Neural progenitor cell (in vitro differentiated cells): ENCODE measurements at places on chromosomes 4 and X. TPM values are rescaled to one million over a fixed set of nuclear protein-coding genes. Genes with fewer than 3 reads are reported as not detected.

DNA sequence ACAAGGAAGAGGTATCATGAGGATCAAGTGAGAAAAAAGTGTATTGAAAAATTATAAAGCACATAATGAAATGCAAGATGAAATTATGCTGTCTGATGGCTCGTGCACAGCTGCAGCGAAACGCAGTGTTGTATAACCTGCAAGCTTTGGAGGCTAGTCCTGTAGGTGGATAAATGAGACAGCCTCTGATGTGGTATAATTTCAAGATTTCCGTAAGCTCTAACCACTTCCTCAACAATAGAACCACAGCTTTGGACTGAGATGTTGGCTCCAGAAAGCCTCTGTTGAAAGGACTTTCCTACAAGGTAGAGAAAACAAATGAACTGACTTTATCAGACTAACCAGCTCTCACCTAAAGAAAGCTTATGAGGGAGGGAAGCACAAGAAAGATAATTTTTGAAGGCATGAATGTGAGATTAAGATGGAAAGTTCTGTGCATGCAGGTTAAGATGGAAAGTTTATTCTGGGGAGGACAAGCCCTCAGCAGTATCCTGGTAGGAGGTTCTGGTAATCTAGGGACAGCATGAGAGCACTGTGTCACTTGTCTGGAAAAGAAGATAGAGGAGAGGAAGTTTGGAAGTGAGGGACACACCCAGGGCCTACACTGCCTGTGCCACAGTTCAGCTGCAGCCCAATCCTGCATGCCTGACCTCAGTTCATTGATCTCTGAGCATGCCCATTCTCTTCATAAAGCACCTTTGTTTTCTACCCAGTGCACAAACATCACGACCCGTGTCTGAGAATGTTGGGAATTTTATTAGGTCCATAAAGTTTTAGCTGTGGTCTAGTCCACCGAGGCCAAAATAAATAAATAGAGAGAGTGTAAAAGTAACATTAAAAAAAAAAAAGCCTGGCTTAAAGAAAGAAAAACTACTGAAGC lies 161.5 kb upstream of the SFRP2 start:
- H3K27me3 ChIP-seq: no peaks in the 10 kb centered on the region
- no peak overlapping the region for H3K4me3 ChIP-seq
- no peak for DNase-seq
- H3K36me3 ChIP-seq: no peaks in the 10 kb centered on the region

- H3K4me3 ChIP-seq: no peak overlapping the region
- H3K4me1 ChIP-seq: no peaks in the 10 kb centered on the region
- no peak overlapping the region for H3K27ac ChIP-seq
- no peaks in the 10 kb centered on the region for H3K27me3 ChIP-seq
Observed at GRCh38 chr4:76342191-76342590, 35.7 kb downstream of the STBD1 start.

DNA sequence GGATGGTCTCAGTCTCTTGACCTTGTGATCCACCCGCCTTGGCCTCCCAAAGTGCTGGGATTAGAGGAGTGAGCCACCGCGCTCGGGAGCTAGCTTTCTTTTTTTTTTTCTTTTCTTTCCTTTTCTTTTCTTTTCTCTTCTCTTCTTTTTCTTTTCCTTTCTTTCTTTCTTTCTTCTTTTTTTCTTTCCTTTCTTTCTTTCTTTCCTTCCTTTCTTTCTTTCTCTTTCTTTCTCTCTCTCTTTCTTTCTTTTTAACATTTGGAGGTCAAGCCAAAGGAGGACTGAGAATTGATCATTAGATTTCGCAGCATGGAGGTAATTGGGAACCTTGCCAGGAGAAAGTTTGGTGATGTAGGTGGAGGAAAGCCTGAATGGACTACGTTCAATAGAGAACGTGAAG lies 67.4 kb downstream of the LARP7 start:
- H3K27me3 ChIP-seq: no peaks in the 10 kb centered on the region
- H3K4me3 ChIP-seq: peak overlapping the region; percentile 85
- peaks cover 40% of the 10 kb centered on the region for H3K4me1 ChIP-seq
- H3K36me3 ChIP-seq: no peaks in the 10 kb centered on the region
- no peak for DNase-seq

GRCh38 chr4:24413311-24413784 lies 171.0 kb downstream of the DHX15 start:
- no peaks in the 10 kb centered on the region for H3K36me3 ChIP-seq
- peaks cover 18% of the 10 kb centered on the region for H3K4me1 ChIP-seq
- H3K27me3 ChIP-seq: peaks cover 21% of the 10 kb centered on the region
- H3K27ac ChIP-seq: peak overlapping the region; percentile 53
- H3K4me3 ChIP-seq: no peak overlapping the region
- DNase-seq: peak; percentile 83

DNA sequence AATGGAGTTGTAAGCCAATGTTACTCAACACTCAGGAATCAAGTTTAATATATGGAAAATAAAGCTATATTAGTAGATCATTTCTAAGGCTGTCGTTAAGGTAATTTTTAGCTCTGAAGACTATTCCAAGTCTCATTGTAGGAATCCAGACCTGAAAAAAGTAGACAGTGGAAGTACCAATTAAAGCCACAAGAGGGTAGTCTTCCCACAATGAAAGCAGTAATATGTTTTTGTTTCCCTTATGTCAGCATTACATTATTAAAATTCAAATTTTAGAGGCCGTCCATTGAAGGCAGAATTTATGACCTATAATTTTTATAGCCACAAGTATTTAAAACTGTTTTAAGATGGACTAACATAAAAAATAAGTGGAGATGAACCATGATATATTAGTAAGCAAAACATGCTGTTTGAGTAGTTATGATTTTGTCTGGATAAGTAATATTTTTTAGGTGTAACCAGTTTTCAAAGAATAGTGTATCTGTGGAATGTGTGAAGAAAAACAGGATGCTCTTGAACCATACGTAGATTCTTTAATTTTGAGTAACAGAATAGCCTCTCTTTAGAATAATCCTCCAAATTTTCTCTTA lies 372.6 kb upstream of the TECRL start:
- H3K4me3 ChIP-seq: no peak overlapping the region
- DNase-seq: peak; percentile 2
- H3K27ac ChIP-seq: no peak overlapping the region
- H3K36me3 ChIP-seq: no peaks in the 10 kb centered on the region

- no peaks in the 10 kb centered on the region for H3K27me3 ChIP-seq
- DNase-seq: no peak
- no peak overlapping the region for H3K27ac ChIP-seq
Observed at GRCh38 chrX:50054147-50054546, 131.8 kb downstream of the CLCN5 start.

DNA sequence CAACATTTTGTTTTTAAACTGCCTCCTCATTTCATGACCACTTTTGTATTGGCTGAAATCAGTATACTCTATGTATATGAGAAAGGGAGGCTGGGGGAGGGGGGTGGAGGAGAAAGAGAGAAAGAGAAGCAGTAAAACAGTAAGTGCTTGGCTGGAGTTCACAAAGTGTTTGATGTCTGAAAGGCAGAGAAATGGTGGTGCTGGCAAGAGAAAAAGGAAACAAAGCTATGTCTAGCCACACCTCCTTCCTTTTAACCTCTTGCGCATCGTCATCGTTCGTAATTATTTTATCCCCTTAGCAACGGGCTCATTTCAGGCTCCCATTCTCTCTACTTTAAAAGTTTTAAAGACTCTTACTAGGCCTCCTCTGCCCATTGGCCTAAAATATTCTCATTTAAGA lies 25.6 kb downstream of the RPA4 start:
- H3K27me3 ChIP-seq: no peaks in the 10 kb centered on the region
- no peak overlapping the region for H3K27ac ChIP-seq
- no peak for DNase-seq
- no peak overlapping the region for H3K4me3 ChIP-seq

DNA sequence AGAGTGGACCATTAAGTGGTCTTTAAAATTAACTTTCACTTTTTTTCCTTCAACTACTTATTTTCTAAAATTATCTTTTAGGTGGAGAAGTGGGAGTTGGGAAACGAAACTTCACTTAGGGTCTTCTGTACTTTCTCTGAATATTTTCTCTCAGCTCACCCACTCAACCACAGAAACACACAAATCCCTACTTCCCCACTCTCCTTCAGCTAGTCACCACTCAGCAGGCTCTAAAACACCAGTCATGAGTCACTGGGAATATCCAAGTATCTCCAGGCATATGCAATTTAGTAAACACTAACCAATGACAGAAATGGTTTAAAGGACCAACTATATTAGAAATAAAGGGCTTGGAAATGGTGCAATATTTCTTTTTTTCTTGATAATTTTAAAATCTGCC lies 153.0 kb upstream of the RPS6KA6 start:
- no peaks in the 10 kb centered on the region for H3K36me3 ChIP-seq
- H3K4me3 ChIP-seq: no peak overlapping the region
- no peak for DNase-seq
- H3K4me1 ChIP-seq: no peaks in the 10 kb centered on the region
- no peaks in the 10 kb centered on the region for H3K27me3 ChIP-seq

GRCh38 chr4:3704669-3705068 lies 61.5 kb upstream of the ADRA2C start:
- H3K4me1 ChIP-seq: peaks cover 34% of the 10 kb centered on the region
- H3K36me3 ChIP-seq: no peaks in the 10 kb centered on the region
- no peak overlapping the region for H3K4me3 ChIP-seq
- H3K27ac ChIP-seq: no peak overlapping the region
- H3K27me3 ChIP-seq: peaks cover 8% of the 10 kb centered on the region

DNA sequence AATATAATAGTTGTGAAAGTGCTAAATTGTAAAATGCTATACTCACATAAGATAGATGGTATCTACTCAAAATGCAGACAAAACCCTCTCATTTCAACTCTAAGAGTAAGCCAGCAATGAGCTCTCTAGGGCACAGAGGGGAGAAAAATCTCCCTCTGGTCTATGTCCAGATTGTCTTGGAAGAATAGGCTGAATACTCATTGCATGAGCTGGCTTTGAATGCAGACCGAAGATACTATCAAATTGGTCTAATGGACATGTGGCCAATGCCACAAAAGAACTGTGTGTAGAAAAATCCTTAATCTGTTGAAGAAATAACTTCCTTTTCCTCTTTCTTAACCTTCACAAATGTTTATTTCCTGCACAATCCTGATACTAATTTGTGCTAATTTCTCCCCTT lies 3.5 kb downstream of the ZXDA start:
- H3K27me3 ChIP-seq: no peaks in the 10 kb centered on the region
- H3K36me3 ChIP-seq: no peaks in the 10 kb centered on the region
- no peak overlapping the region for H3K4me3 ChIP-seq
- no peak for DNase-seq
- H3K4me1 ChIP-seq: no peaks in the 10 kb centered on the region

DNA sequence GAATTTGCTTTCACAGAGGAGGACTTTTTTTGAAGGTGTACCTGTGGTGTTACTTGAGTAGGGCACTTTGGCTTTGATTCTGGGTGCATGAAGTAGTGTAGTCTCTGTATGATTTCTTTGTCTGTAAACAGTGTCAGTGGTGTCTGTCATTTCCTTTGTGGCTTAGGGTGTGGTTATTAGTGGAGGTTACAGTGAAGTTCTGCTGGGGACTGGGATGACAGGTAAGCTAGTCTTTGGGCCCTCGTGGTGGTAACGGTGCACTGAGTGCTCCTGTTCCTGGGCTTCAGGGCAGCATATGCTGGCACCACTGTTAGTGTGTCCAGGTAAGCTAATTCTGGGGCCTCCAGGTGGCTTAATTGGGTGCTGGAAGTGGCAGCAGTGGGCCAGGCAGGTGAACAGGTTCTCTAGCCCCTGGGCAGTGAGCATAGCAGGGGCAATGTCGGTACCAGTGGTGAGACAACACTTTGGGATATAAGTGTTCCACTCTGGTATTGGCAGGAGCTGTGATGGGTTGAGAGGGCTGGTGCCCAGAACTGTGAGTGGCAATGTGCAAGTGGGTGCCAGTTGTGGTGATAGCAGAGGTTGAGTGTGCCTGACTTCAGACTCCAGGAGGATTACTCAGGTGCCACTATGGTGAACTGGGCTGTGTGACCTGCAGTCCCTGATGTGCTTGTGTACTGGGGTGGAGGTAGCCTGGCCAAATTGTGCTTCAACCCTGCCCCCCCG lies 26.0 kb upstream of the VSIG1 start:
- no peak overlapping the region for H3K27ac ChIP-seq
- DNase-seq: no peak
- H3K4me3 ChIP-seq: no peak overlapping the region
- H3K36me3 ChIP-seq: no peaks in the 10 kb centered on the region

- H3K27ac ChIP-seq: no peak overlapping the region
- H3K4me3 ChIP-seq: no peak overlapping the region
- no peaks in the 10 kb centered on the region for H3K36me3 ChIP-seq
- DNase-seq: no peak
- H3K27me3 ChIP-seq: no peaks in the 10 kb centered on the region
- no peaks in the 10 kb centered on the region for H3K4me1 ChIP-seq
Observed at GRCh38 chr4:107917500-107917899, 13.8 kb upstream of the CYP2U1 start.

DNA sequence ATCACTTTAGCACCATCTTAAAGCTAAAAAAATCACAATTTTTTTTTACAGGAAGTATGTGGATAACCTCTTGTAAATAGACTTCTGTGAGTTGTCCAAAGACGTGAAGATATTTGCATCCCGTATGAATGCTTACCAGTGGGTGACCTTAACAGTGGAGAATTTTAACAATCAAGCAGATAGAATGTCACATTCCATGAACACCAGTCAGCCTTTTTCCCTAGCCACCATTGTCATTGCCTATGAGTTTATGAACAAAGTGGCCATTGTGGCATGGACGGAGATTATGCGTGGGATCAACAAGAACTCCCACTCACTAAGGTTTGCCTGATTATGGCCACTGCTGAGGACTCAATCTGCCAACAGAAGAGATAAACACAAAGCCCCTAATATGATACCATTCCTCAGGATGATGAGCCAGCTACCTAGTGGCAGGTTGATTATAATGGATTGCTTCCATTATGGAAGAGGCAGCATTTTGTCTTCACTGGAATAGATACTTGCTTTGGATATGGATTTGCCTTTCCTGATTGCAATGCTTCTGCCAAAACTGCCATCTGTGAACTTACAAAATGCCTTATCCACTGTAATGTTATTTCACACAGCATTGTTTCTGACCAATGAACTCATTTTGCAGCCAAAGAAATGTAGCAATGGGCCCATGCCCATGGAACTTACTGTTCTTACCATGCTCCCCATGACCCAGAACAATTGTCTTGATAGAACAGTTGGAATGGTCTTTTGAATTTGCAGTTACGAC lies 830.9 kb upstream of the NDST4 start:
- no peaks in the 10 kb centered on the region for H3K4me1 ChIP-seq
- H3K27ac ChIP-seq: no peak overlapping the region
- no peak for DNase-seq

DNA sequence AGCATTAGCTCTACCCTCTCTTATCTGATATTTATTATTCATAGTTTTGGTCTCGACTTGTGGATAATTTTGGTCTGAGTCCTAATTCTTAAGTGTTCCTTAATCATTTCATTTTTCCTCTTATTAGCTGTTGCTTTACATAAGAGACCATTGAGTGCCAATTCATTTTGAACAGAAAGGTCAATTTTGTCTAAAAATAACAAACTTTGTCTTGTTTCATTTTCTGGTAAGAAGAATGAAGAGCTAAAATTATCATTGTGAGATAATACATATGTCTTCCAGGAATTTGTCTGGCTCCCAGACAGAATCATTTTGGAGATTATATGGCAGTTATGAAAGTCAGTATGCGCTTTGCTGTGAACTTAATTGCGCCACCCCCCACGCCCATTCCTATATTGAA lies 1471.8 kb downstream of the PCDH7 start:
- no peaks in the 10 kb centered on the region for H3K4me1 ChIP-seq
- DNase-seq: no peak
- no peaks in the 10 kb centered on the region for H3K27me3 ChIP-seq
- H3K36me3 ChIP-seq: no peaks in the 10 kb centered on the region
- H3K27ac ChIP-seq: no peak overlapping the region

EDNRA gene
- 2.9 and 3.4 TPM in 2 replicates for total RNA-seq

PROM1 gene
- total RNA-seq: 43.0 and 55.9 TPM in 2 replicates

FGF13 gene
- total RNA-seq: 19.2 and 23.8 TPM in 2 replicates

TEX13D gene
- not detected in 2 replicates for total RNA-seq

PRDM8 gene
- total RNA-seq: 0.03 TPM in 1 of 2 replicates, not detected in the other

BEX5 gene
- 1.6 and 3.8 TPM in 2 replicates for total RNA-seq

LRAT gene
- total RNA-seq: 0.81 and 0.94 TPM in 2 replicates
